CD4-positive, CD25-positive, alpha-beta regulatory T cell (primary cell): ENCODE measurements at places on chromosomes 2 and 18. TPM values are rescaled to one million over a fixed set of nuclear protein-coding genes. Genes with fewer than 3 reads are reported as not detected.

DNA sequence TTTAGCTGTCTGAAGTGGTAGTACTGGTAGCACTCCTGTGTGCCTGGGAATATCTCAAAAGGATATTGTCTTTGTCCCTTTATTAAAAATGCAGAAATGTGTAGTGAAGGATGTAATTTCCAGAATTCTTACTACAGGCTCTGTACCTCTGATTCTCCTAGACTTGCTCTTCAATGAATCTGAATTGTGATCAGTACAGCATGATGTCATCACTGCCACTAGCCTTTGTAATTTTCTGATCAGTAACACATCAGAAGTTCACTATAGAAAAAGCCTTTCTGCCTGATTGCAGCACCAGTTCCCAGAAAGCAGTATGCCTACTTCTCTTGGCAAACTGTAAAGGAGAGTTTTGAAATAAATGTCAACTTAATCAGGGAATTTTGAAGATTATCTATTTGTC is 29.2 kb upstream of the OTOF start:
- no peak for DNase-seq

DNA sequence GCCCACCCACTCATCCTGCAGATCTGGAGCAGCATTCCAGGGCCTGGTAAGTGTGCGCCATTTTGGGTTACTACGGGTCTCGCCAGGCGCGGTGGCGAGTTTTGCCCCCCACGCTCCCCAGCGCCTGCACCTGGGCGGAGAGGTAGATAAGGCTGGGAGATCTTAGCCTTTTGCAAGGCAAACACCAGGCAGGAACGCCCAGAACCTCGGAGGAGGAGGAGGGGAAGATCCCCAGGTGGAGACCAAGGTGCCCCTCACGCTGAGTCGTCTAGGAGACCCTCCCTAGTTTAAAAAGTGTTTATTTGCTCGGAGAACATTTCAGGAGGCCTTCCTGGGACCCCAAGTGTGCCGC is 365 bp upstream of the RAMP1 start:
- DNase-seq, result no peak

DNA sequence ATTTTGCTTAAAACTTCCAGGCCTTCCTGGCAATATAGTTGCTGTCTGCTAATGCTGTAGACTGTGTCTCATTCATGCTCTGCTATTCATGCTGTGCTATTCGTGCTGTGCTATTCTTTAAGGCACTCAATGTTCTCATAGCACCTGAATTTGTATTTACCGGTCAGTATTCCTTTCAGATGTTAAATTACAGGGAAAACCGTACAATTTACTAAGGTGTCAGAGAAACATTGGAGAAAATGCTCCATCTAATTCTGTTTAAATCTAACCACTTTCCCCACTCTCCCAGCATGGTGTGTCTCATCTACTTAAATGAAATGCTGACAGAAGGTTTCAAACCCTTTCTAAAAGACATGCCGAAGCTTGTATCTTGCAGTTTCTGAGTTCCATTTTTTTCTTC is 25.0 kb downstream of the FAM171B start:
- DNase-seq, result no peak

- no peak for DNase-seq
These were observed 45.4 kb downstream of the RASGRP3 start for GRCh38 chr2:33521791-33522281.

GRCh38 chr2:167945660-167946368 is 301.6 kb downstream of the STK39 start:
- DNase-seq, result no peak

DNA sequence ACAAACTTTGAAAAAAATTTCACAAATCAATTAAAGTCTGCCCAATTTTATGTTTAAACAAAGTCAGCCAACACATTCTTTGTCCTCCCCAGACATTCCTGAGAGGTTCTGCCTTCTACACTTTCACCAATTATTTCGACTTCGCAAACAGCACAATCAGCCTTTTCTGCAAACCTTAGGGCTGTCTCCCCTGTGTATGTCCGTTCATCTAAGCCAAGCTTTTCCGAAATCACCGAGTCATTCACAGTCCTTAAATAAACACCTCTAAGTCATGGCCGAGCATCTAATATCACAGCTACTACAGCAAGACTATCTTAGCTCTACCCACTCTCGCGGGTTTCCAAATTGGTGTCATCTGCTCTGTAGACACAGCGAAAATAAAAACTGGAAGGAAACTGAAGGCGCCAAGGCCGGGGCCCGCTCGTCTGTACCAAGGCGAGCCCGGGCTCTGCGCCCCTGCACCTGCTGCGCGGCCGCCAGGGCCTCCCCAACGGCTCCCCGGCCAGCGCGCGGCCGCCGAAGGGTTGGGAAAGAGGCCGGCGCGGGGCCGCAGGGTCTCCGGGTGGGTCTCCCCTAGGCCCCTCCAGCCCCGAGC is 730 bp downstream of the ODC1 start:
- peak; percentile 76 for DNase-seq

Gene NPC1
- total RNA-seq, result 86.9 TPM

Gene TLX2
- total RNA-seq, result not detected

DNA sequence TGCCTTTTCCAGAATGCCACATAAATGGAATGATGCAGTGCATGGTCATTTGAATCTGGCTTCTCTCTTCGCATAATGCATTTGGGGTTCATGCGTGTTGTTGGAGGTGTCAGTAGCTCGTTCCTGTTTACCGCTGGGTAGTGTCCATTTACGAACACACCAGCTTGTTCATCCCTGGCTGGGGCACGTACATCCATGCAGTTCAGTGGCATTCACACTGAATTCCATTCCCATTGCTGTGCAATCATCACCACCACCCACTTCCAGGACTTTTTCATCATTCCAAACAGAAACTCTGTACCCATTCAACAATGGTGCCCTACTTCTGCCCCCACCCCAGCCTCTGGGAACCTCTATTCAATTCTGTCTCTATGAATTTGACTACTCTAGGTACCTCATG is 14.7 kb upstream of the CIDEA start:
- DNase-seq, result no peak

Gene GATA6
- total RNA-seq, result 0.10 TPM

- no peak for DNase-seq
These were observed 152.9 kb upstream of the DDX18 start for GRCh38 chr2:117661619-117662018.

Gene IL1F10
- total RNA-seq, result not detected

DNA sequence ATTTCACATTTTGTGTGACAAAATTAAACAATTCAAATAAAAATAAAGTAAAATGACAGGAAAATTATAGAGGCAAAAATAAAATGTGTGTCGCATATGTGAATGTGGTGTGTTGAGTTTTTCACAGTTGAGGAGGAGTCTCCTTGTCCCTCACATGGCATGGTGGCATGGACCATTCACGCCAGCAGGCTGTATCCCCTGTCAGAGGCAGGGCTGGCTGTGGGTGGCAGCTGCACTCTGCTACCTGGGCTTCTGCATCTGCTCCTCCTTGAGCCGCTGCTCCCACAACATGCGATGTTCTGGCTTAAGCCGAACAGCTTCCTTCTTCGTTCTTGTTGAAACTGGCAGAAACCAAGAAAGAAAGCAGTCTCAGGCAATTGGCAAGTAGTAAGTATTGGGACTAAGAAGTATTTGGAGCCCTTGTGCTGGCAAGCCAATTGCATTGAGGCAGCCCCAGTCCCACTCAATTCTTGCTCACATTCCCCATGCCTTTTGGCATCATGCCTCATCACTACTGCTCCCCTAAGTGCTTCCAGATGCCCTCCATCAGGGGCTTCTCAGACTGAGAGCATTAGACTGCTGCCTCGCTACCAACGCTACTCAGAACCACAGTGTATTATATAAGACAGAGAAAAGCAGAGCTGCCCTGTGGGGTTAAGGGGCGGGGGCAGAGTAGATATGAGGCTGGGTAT is 177.9 kb upstream of the NABP1 start:
- DNase-seq, result no peak

GRCh38 chr2:9095690-9096089 is 92.2 kb upstream of the MBOAT2 start:
- no peak for DNase-seq

Gene OTOF
- 2.3 TPM for total RNA-seq

Gene SH3RF3
- total RNA-seq, result 1.4 TPM

DNA sequence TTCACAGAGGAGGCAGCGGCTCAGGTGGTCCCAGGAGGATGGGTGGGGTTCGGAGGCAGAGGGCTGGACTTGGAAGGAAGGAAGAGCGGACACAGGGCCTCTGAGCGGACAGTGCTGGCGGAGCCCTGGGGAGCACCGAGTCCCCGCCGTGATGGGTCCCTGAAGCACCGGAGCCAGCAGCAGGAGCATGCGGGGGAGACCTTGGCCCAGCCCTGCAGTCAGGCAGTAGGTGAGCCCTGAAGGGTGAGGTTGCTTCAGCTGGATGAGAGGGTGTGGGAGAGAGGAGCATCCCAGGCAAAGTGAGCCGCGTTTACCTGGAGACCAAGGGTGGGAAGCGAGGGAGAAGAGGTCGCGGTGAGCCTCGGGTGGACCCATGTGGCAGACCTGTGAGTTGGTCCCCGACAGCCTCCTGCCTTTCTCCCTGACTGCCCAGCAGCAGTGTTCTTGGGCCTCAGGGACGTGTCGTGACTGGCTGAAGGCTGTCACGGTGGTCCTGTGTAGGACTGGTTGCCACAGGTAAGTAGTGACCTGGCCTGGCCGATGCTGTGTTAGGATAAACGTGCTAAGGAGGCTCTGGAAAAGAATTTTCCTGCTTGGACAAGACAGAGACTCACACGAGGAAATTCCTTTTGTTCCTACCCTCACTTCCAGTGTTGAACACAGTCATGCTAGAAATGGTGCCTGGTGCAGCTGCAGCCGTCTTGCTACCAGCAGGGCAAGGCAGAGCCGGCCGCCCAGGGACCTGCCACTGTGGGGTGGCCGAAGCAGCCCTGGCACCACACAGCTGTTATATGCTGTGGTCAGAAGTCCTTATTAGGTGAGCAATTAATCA is 73.0 kb downstream of the RRM2 start:
- no peak for DNase-seq

Gene CCDC178
- total RNA-seq, result not detected

- no peak for DNase-seq
These were observed 10.1 kb downstream of the RFX8 start for GRCh38 chr2:101464841-101465240.

Gene CCDC150
- 0.74 TPM for total RNA-seq
